Caudate nucleus (tissue), 63 donors: ENCODE measurements at places on chromosomes 7 and 10.

GRCh38 chr10:28878236-28878970 is 201.1 kb downstream of the BAMBI start:
- no peak for DNase-seq

GRCh38 chr10:61140765-61141392 is 196.9 kb upstream of the RHOBTB1 start:
- DNase-seq, result no peak

GRCh38 chr7:23808421-23808820 is 98.4 kb downstream of the STK31 start:
- no peak for DNase-seq

GRCh38 chr10:110151971-110152370 is 55.4 kb upstream of the MXI1 start:
- no peak for DNase-seq
